ENCODE measurements at places on chromosomes 16 and 17.

GRCh38 chr16:85338638-85338982, 226.3 kb upstream of the CIBAR2 start:
- DNase-seq, result no peak

- DNase-seq, result no peak
These were observed 148.1 kb downstream of the KCNJ2 start for GRCh38 chr17:70317421-70317820.

DNA sequence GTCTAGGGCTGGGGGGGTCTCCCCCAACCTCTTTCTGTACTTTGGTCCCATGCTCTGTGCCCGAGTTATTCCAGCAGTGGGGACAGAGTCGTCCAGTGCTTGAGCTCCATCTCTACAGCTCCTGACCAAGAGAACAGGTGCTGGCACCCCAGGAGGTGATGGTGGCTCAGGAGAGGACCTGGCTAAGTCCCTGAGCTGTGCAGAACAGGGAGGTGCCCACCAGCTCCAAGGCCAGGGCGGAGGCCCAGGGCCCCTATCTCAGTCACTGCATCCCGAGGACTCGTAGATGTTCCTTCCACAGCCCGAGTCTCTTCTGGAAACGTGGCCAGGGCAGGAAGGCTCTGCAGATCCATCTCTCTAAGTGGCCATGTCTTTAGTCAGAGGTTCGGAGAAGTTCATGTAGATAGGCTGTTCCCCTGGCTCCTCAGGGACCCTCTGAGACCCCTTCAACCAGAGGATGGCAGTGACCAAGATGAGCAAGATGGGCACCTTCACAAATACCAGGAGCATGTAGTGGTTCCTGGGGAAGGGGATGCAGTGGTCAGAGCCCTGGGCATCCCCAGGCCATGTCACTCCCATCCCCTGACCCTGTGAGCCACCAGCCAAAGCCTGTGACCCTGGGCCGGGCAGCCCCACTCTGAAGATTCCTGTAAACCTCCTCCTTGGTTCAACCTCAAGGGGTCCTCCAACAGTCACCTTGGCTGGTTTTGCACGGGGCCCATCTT, 8.7 kb downstream of the CD300LB start:
- DNase-seq, result no peak

GRCh38 chr17:17382971-17383370, 79.8 kb downstream of the NT5M start:
- no peak for DNase-seq

GRCh38 chr16:84150926-84151325, 5.8 kb downstream of the DNAAF1 start:
- DNase-seq, result no peak

DNA sequence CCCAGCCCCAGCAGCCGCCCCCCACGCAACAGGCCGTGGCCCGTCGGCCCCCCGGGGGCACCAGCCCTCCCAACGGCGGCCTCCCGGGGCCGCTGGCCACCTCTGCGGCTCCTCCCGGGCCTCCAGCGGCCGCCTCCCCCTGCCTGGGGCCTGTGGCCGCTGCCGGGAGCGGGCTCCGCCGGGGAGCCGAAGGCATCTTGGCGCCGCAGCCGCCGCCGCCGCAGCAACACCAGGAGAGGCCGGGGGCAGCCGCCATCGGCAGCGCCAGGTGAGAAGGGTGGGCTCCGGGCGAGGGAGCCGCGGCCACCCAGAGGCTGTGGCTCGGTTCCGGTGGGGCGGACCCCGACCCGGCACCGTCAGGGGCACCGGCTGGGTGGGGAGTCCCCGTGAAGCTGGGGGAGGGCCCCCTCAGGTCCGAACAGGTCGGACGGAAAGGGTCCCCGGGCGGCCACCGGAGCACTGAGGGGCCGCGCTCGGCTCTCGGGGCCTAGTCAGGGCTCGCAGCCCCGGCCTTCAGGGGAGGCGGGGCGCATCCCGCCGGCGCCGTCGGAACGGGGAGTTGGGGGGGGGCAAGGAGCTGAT, 583 bp downstream of the ATXN2L start:
- no peak for DNase-seq
